ENCODE measurements at places on chromosomes 4 and X.
A peak's percentile ranks its signal among the peaks of the same experiment; 100 is the strongest.

GRCh38 chrX:149365061-149365460 lies 140.0 kb downstream of the IDS start:
- DNase-seq, result no peak

DNA sequence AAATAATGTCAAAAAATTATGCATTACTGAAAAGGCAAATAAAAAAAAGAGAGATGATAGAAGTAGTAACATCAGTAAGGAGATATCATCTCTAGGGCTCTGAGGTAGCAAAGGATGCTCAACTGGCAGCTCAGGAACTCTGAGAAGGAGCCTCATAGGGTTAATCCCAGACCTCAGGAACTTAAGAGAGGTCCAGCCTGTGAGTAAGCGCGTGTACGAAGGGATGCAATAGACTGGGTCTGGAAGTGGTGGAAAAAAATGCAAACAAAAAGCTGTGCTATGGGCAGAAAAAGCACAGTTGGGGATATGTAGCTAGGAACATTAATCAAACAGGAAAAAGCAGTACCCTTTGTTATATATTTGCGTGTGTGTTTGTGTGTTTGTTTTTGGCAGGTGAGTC lies 282.0 kb downstream of the GALNTL6 start:
- no peak for DNase-seq

DNA sequence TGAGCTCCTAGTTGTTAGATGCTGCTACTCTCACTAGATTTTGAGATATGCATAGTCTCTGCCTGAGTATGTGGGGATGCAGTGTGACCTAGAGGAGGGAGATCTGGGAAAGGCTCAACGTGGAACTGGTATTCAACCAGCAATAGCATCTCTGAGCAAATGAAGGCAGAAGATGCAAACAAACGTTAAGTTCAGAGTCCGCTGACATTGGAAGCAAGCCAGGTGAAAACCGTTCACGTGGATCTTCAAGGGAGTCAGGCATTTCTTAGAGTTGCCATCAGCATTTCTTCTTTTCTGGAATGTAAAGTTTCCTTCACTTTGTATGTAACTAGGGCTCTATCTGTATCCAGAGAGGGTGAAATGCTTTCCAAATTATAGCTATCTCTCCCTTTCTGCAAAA lies 59.9 kb downstream of the C4orf51 start:
- DNase-seq, result no peak

DNA sequence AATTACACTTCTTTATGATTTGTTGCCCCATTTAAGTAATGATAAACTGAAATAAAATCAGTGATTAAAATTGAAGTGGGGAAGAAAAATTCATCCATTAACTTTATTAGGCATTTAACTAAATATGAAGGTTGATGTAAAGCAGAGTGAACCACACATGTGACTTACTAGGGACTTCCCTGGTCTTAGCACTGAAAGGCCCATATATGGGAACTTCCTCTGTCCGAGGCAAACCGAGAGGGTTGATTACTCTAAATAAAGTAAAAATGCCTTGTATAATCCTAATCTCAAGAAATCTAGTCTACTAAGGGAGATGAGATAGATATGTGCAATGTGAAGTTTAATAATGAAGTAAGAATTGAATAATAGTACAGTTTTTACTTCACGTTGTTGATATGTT lies 403.9 kb upstream of the RPS6KA3 start:
- DNase-seq, result no peak

GRCh38 chr4:110602061-110602460 lies 20.8 kb downstream of the PITX2 start:
- DNase-seq, result no peak

- DNase-seq, result no peak
These were observed 87.6 kb downstream of the HAUS3 start for GRCh38 chr4:2154215-2154740.

DNA sequence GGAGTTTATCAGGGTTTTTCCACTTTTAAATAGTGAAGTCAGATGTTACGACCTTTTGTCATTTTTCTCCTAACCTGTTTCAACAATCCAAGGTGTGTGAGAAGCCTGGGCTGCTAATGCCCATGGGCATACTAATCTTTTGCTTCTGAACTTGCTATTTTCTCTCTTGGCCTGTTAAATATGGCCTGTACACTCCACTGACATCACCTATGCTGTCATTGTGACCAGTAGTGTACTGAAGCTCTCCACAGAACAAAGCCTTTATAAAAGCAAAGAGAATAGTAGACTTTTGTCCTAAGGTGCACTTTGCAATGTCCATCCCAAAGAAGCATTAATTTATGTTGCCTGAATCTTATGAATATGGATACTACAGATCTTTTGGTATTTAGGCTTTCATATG lies 1490.5 kb downstream of the STIM2 start:
- no peak for DNase-seq

DNA sequence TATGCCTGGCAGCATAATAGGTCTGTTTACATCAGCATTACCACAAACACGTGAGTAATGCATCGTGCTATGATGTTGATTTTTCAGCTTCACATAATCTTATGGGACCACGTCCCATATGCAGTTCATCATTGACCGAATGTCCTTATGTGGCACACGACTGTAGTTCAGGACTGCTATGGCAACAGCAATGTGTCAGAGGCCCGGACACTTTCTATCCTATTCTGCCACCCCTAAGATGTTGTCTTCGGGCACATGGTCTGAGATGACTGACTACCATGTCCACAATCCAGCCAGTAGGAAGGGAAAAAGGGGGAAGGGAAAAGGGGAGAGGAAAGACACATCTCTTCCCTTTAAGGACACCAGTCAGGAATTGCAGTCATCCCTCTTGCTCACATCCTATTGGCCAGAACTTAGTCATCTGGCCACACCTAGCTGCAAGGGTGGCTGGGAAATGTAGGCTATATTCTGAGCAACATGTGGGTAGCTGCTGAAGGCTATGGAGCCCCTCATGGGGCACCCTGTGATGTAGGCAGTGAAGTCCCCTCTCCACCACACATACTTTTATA lies 196.0 kb upstream of the RBPJ start:
- DNase-seq, result no peak

DNA sequence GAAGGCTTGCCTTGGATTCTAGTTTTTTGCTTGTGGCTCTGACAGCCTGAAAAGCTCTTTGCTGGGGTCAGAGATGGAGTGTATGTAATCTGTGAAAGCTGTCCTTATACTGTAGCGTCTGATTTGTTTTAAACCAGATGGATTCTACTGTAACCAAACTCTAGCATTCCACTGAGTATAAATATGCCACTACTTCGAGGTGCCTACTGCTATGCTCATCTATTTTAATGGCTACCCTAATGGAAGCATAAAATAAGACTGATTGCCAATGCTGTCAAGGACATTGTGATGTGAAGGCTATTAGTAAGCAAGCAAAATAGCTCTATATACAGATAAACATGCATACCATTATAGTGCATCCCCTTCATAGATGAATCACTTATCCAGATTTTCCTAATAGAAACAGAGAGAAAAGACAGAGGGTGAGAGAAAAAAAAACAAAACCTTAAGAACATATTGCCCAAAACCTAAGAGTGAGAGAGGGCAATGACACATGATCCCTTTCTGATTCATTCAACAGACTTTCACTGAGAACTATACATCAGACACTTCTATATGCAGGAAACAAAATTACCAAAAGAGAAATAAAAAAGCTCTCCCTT lies 1025.8 kb upstream of the LCORL start:
- no peak for DNase-seq

DNA sequence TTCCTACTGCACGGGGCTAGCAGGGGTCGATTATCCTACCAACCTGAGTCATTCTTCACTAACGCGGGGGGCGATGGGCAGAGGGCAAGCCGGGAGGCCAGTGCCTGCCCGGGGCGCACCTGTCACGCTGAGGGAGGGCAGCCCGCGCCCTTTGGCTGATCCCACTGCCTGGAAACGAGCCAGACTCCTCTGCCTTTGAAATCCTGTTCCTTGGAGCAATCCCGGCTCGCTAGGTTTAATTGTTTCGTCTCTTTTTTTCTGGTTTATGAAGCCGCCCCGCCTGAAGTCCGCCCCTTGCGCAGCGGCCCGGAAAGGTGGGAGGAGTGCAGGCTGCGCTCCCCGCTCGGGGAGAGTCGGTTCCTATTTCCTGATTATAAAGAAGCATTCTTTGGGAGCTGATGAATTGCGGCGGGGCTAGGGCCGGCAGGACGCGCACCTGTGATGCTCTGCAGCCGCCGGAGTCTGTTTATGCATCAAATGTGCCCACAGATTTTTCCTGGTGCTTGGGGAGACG lies 484.2 kb downstream of the BCOR start:
- DNase-seq, result peak; percentile 0

DNA sequence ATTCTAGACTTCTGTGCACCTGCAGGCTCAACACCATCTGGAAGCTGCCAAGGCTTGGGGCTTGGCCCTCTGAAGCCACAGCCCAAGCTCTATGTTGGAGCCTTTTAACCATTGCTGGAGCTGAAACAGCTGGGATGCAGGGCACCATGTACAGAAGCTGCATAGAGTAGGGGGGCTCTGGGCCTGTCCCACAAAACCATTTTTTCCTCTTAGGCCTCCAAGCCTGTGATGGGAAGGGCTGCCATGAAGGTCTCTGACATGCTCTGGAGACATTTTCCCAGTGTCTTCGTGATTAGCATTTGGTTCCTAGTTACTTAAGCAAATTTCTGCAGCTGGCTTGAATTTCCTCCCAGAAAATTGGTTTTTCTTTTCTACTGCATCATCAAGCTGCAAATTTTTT lies 999.3 kb upstream of the GRIA3 start:
- DNase-seq, result no peak

GRCh38 chrX:21373637-21374162 lies 518 bp upstream of the CNKSR2 start:
- no peak for DNase-seq

Data from CD4-positive, alpha-beta T cell treated with Interleukin-21 for 1 hour (primary cell).